ENCODE measurements at places on chromosomes 3 and 15. TPM values are rescaled to one million over a fixed set of nuclear protein-coding genes. Genes with fewer than 3 reads are reported as not detected.

CKMT1B gene
- not detected for total RNA-seq

PDZRN3 gene
- not detected for total RNA-seq

LEKR1 gene
- total RNA-seq: 0.32 TPM

P3H2 gene
- total RNA-seq: 1.3 TPM

FRMD5 gene
- total RNA-seq: 25.1 TPM

Measured in pulmonary artery endothelial cell (primary cell).